ENCODE measurements at places on chromosomes 16 and 17.

DNA sequence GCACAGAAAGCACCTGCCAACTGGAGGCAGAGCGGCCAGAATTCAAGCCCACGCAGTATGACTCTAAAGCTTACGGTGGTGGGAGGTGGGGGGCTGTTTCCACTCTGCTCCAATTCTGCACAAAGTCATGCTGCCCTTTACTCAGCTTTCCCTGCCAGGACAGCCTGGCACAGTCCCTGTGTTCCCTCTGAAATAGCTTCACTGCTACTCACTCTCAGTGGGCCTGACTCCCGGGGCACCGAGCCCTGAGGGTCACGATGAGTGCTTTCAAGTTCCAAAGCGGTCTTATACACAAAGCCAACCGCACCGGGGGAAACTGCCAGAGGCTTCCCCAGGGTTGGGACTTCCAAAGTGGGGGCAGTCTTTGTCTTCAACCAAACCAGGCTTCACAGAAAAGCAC, 306.1 kb upstream of the XYLT1 start:
- DNase-seq: no peak

DNA sequence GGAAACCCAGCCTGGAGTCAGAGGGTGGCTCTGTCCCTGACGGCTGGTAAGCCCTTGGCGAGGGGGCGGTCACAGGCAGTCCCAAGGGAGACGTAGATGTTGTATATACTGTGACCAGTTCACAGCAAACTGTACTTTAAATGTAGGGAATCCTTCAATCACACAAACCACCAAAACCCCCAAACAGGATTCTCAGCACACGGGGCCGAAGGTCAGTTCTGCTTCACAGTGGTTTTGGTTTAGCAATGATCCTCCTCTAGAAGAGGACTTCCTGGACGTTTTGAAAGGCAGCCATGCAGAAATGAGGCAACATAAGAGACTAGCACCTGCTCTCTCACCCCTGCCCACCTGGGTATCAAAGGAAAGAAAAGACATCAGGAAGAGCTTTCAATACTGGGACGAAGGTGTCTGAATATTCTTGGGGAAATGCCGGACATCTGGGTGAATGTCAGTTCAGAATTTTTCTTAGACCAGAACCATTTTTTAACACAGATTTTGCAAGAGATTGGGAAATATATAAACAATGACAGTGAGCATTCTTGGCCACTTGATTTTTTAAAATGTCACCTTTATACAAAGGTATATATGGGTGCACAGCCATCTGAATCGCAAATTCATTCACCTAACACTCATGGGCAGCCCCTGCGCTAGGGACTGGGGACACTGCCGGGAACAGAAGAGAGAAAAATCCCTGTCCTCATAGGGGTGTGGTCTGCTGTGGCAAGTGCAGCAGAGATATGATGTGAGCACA, 74.2 kb downstream of the CRISPLD2 start:
- DNase-seq: no peak

- no peak for DNase-seq
Measured at GRCh38 chr17:82495844-82496528, 23.5 kb upstream of the FOXK2 start.

DNA sequence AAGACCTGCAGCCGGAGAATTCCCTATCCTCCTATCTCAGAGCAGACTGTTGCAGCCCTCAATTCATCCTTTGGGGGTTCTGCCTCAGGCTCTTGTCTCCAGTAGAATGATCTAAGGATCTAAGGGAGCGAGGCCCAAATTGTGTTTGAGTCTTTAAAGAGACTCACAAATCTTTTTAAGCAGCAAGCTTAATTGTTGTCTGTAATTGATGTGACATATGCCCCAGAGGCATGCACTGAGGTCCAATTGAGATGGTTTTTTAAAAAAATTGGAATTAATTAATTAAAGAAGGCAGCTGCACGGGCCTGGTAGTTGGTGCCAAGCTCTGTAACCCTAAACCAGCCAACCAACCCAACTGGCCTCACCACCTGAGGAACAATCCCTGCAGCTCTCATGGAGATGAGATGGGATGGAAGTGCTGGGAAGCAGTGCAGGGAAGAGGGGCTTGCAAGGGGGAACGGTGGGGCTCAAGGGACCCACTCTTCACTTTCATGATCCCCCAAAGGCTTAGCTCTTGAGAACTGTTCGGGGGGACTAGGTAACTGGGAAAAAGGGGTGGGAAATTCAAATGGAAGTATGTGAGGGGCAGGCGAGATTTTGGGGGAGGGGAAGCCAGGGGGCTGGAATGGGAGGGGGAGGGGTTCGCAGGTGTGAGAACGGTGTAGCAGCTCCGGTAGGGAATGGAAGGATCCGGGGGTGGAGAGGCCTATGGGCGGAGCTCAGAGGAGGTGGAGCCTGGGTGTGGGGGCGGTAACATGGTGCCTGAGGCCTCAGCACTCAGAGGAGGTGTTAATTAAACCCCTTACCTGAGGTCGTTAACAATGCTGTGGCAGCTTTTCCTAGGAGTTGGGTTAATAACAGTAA, 9.2 kb upstream of the ZNF652 start:
- no peak for DNase-seq

- DNase-seq: no peak
Measured at GRCh38 chr16:66904428-66904845, 14.2 kb downstream of the CDH16 start.

GRCh38 chr17:29905086-29905878, 24.7 kb downstream of the SSH2 start:
- no peak for DNase-seq

DNA sequence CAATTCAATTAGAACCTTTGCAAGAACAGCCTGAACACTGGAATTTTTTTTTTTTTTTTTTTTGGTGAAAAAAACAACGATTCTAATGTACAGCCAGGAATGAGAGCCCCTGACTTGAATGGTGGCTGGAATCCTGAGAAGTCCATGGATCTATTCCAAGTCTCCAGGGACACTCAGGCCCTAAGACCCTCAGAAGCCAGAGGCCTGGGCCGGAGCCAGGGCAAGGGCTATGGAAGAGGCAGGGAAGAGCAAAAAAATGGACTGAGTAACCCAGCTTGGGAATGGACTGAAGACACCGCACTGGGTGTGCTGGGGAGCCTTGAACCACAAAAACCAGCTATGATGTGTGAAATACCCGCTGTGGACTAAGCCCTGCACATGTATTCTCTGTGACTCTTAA, 60.3 kb upstream of the LHX1 start:
- no peak for DNase-seq

DNA sequence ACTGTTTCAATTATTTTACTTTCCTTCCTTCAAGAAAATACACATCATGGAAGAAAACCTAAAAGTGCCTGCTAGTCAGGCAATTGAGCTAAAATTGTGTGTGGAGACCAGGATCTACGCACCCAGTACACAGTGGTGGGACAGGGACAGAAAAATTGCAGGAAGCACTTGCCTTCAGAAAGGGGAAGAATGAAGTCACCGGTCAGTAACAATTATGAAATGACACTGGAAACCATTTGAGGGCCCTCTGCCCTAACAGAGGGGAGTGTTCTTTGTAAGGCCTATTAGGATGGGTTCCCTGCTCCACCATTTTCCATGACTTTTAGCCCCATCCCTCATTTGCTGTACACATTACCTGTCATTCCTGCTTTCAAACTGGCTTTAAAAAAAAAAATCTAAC, 4.5 kb upstream of the PHAF1 start:
- DNase-seq: no peak

DNA sequence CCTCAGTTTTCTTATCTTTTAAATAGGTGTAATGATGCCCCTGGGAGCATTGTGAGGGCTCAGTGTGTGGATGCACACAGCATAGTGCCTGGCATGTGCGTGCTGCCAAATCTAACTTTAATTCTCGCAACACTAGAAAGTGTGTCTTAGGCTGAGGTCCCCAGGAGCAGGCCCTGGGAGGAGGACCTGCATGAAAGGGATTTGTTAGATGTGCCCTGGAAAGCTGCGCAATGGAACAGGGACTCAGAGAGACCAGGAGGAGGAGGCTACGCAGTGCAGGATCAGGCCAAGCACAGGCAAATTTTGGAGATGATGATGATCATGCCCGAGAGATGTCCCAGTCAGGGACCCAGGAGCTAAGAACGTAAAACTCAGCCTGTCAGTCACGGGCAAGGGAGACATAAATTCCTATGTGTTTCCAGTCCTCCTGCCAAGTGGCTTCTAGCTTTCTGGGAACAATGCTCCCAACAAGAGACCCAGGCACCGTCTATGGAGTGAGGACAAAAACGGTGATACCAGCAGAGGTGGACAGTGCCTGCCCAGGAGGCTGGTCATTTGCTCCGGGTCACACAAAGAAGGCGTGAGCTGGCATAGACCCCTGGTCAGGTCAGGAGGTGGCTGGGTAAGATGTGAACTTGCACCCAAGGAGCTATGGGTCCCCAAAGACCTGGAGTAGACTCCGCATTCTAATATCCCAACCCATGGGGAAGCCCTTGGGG, 352.2 kb upstream of the TNRC6C start:
- DNase-seq: no peak

GRCh38 chr16:21302898-21303528, 24.9 kb upstream of the CRYM start:
- DNase-seq: no peak

DNA sequence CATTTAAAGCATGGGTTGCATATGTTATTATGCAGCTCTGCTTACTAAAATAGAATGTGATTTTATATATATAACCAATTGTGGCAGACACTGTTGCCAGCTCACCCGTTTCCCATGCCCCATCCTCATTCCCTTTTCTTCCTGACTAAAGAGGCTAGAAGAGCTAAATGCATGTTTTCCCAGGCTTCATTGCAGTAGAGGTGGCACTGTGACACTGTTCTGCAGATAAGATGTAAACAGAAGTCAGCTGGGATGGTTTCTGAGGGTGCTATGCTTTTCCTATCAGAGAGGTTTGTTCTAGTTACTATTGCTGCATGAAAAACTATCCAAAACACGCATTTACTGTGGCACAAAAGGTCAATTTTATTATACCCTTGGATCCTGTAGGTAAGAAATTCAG, 5.7 kb upstream of the TOB1 start:
- no peak for DNase-seq

DNA sequence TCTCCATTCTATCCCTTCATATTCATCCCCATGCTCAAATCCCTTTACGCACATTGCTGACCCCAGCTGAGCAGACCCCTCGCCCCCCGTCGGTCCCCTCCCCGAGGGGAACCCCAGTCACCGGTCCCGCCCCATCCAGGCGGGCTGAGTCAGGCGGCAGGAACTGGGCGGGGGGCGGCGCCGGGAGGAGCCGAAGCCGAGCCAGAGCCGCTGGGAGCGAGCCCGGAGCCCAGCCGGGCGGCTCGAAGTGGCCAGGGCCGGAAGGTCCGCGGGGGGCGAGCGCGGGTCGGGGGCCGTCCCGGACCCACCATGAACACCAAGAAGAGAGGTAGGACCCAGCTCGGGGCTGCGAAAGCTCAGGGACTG, 8.6 kb downstream of the RIPOR1 start:
- DNase-seq: no peak

- DNase-seq: no peak
Measured at GRCh38 chr17:44589316-44590071, 32.2 kb downstream of the FZD2 start.

DNA sequence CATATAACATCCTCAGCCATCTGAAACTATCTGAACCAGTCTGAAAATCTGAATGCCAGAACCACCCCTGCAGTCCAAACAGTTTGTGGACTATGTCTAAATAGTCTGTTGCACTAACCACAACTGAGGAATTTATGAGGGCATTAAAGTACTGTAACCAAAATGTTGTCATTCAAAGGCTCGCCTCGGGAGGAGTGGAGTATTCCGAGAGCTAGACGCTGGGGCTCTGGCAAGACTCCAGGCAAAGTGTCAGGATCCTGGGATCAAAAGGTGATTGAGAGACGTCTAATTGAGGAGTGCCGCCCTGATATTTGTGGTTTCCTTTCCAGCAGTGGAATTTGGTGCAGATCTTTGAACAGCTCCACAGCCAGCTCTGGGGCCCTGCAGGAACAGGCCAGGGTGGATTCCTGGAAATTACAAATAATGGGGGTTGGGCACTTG, 142.9 kb upstream of the MYOCD start:
- DNase-seq: no peak

- DNase-seq: no peak
Measured at GRCh38 chr16:53282975-53283946, 151.0 kb upstream of the RBL2 start.

- no peak for DNase-seq
Measured at GRCh38 chr16:79099716-79100115, 500.8 kb downstream of the MAF start.

- no peak for DNase-seq
Measured at GRCh38 chr16:31082368-31083045, 6.2 kb downstream of the PRSS53 start.

DNA sequence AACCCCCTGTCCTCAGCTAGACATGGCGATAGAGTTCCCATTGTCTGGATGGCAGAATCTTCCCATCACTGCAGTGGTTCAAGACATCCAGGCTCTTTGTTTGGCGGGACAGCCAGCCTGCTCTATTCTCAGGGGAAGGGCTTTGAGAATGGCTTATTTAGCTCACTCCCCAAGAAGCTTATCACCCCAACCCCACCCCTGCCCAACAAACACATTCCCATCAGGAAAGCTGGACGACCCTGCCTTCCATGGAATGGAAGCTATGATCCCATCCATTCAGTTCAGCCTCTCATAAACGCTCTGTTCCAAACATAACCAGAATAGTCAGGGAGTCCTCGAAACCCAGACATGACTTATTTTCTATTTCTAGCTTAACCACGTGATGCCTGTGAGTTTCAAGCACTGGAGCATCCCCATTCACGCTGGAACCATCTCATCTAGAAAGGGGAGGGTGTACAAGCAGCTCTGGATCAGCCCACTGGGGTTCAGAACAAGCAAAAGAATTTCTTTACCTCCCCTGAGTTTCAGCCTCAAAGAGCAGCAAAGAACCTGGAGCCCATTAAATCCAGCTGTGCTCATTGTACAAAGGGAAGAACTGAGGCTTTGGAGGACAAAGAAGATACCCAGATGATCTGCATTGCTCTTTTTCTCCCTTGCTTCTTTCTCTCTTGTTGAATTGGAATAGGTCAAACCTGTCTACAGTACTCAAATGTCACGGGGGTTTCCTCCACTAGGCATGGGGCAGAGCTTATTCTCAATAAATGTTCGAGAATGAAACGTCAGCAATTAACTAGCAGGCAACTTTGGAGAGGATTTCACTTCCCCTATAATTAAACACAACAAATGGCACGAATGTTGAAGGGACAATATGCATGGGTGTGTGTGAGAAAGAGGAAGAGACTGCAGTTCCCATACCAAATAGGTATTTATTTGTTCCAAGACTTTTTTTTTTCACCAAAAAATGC, 93.1 kb downstream of the XYLT1 start:
- DNase-seq: no peak

Measured in activated CD4-positive, CD25-positive, alpha-beta regulatory T cell (primary cell).